Esophagus muscularis mucosa (tissue), 4 donors: ENCODE measurements at places on chromosomes 11 and 22. TPM values are rescaled to one million over a fixed set of nuclear protein-coding genes. Genes with fewer than 3 reads are reported as not detected.

GRCh38 chr22:44025171-44026065, 1.3 kb downstream of the PARVB start:
- DNase-seq: no peak

LDHAL6A gene
- total RNA-seq: not detected

RAG2 gene
- total RNA-seq: not detected

DNA sequence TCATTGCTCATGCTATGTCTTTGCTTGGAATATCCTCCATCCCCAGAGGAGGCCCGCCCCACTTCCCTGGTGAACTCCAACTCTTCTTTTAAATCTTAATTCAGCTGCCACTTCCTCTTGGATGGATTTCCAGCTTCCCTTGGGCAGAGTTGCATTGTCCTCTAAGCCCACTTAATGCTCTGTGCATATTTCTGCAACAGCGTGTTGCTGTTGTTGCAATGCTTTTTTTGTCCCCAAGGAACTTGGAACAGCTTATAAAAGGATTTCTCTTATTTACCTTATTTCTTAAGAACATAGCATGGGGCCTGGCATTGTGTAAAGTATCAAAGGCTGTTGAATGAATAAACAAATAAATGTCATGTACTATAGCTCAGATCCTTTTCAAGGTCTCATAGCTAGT, 507.4 kb downstream of the METTL15 start:
- no peak for DNase-seq

FLRT1 gene
- 2.5 TPM for total RNA-seq

- DNase-seq: no peak
Observed at GRCh38 chr11:1343391-1344055, 34.1 kb upstream of the TOLLIP start.

CECR2 gene
- 2.1 TPM for total RNA-seq

GRCh38 chr11:125952559-125952958, 6.7 kb downstream of the VSIG10L2 start:
- DNase-seq: no peak

DNA sequence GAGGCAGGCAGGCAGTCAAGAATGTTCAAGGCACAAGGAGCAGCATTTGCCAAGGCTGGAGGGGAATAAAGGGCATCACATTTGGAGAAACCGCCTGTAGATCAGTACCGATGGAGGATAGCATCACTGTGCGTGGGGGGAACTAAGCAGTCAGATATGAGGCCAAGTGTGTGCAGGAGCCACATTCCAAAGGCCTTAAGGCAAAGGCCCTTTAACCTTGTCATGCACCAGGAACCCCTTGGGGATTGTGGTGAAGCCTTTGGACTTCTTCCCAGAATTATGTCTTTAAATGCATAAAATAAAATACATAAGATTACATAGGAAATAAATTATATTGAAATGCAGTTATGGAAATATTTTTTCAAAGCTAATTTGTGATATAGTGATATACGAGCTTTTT, 532.1 kb downstream of the BUD13 start:
- DNase-seq: no peak

DNA sequence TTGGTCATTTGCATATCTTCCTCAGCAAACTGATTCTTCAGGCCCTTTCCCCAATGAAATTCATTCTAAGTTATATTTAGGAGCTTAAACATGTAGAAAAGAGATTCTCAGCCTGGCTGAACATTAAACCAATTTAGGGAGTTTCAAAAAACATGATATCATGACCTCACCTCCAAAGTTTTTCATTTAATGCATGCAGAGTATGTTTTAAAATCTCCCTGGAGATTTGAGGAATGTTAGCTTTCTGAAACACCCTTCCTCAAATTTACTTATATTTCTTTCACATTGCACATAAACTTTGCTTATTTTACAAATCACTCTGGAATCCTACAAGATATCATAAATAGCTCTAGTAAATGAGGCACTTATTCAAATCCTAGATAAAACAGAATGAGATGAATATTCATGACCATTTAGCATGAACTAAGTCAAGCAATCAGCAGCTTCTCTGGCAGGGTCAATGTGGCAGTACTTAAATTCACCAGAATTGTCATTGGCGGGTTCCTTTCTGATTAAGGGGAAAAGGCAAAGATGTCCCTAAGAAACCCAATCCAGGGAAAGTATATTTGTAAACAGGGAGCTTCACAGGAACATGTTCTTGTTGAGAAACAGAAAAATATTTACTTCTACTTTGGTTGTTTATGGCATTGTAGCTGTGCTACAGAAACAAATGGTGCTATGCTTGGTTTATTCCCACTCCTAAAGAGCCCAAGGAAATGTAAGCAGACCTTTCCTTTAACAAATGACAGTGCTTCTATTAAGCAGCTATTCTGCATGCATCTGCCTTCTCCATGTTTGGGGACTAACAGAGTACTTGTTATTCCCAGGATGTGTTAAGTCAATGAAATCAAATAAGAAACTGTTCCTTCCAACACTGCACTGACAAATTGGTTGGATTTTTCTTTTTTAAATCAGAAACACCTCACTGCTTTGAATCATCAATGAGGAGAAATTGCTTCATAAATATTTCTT, 162.3 kb downstream of the C11orf87 start:
- DNase-seq: no peak

IFTAP gene
- total RNA-seq: 25.4 TPM

DNA sequence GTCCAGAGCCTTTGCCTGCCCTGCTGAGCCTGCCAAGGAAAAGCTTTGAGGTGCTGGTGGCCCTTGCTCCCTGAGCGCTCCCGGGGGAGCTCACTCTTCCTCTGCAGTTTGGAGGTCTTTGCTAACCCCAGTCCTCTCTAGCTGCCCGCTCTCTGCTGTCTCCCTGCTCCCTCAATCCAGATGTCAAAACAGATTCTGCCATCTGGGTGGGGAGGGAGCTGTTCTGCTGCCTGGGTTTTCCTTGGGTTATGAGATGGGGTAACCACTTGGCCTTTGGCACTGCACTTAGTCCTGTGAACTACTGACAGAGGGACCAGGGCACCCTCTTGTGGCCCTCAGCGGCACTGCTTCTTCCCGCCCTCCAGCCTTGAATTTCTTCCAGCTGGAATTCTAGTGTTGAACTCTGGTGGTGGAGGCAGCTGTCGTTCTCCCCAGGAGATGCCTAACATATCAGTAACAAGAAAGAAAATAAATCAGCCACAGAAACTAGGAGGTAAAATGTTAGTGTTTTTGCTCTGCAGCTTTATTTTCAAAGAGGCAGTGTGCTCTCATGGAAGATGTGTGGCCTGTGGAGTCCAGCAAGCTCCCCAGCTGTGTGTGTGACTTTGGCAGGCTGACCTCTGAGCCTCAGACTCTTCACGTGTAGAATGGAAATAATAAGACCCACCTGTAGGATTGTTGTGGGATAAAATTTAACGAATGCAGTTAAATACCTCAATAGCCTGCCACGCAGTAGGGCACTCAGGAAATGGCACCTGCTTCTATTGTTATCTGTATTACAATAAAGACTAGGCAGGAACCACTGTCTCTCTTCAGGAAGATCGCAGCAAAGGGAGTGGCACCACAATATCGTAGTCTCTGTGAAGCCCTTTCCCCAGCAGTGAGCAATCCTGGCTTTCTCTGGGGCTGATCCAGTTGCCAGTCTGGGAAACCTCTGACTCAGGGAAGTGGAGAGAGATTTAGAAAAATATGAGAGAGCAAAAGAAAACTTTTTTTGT, 23.4 kb downstream of the ARFGAP2 start:
- DNase-seq: peak; percentile 95

DCHS1 gene
- 37.6 TPM for total RNA-seq

- no peak for DNase-seq
Observed at GRCh38 chr11:121578251-121578976, 125.6 kb upstream of the SORL1-AS1 start.

CRYBB2 gene
- not detected for total RNA-seq

C11orf87 gene
- total RNA-seq: not detected
